Fibroblast of the aortic adventitia (primary cell): ENCODE measurements at places on chromosomes 16 and 17.

DNA sequence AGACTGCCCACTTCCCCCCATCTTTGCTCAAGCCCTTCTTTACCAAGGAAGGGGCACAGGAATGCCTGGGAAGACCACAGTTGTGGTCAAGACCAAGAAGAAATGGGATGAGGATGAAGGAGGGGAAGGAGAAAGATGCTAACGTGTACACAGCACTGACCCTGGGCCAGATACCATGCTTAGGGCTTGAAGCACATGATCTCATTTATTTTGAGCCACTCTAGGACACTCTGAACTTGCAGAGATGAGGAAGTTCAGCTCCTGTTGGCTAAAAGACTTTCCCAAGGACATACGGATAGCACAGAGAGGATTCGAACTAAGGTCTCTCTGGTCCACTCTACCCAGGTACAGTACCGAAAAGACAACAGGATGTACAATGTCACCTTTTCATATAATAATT lies 42.6 kb downstream of the PIK3R5 start:
- no peak for DNase-seq

- DNase-seq = no peak
Measured at GRCh38 chr17:69547230-69547629, 132.7 kb downstream of the MAP2K6 start.

- DNase-seq = no peak
Measured at GRCh38 chr17:63698381-63698885, 1.5 kb downstream of the LIMD2 start.

DNA sequence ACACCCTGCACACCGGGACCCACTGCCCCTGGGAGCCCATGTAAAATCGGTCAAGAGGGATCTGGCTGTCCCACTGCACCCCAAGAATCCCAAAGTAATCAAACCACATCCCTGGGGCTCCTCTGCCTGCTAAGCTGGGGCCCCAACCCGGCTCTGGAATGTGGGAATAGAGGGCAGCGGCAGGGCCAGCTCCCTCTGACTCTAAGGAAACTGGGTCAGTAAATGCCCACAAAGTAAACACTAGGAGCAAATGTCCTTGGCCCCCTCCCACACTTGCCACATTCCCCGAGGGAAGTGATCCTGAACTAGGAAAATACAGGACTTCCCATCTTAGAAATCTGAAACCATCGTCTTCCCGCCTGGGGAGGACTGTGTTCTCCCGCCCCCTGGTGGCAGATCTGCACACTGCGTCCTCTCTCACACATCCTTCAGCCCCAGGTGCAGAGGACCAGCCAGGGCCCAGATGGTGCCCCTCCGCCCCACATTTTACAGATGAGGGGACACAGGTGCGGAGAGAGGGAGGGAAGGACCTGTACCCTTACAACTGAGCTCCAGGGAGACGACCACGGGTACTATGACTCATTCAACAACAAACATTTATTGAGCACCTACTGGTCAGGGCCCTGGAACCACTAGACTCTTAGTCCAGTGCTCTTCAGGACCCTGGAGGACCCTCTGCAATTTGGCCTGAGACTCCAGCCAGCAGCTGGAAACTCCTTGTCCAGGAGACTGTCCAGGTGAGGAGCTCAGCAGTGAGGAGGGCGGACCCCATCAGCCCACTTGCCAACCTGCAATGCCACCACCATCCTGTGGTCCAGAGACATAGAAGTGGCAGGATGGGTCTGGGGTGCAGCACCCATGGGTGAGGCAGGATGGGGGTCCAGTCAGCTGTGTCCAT lies 10.1 kb downstream of the P3H4 start:
- DNase-seq = peak; percentile 79

GRCh38 chr17:19345486-19346350 lies 16.8 kb downstream of the B9D1 start:
- no peak for DNase-seq

- no peak for DNase-seq
Measured at GRCh38 chr16:79994418-79994817, 393.9 kb upstream of the MAF start.

- no peak for DNase-seq
Measured at GRCh38 chr16:70809392-70810060, 8.6 kb upstream of the VAC14 start.

- no peak for DNase-seq
Measured at GRCh38 chr17:77817953-77818352, 140.6 kb upstream of the TNRC6C start.

- DNase-seq = no peak
Measured at GRCh38 chr16:17964196-17964595, 372.3 kb downstream of the NPIPA8 start.

DNA sequence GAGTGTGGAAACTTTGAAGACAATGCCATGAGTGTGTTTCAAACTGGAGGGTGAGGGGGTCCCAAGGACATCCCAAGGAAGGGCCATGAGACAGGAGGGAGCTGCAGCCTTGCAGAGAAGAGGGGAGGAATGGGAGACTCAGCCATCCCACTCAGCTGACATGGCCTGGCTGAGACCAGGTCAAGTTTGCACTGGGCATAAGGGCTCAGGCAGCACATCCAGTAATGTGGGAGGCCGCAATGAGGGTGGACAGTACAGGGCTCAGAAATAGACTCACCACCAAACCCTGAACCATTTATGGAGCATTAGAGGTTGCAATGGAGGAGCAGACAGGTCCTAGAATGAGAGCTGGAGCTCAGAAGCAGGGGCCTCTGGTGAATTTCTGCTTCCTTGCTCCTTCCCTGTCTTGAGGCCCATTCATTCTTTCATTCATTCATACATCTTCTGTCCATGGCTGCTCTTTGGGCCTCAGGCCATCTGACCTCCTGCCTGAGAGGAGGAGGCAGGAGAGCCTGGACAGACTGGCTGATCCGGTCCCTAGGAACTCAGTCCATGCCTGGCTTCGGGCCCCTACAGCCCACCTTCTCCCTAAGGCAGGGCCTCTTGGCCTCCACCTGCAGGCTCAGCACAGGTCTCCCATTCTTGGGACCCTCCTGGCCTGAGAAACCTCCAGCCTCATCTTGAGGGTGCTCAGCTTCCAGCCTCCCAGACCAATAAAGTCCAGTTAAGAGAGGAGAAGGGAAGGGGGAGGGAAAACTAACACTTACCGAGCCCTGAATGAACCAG lies 70.5 kb upstream of the CDH5 start:
- DNase-seq = no peak

DNA sequence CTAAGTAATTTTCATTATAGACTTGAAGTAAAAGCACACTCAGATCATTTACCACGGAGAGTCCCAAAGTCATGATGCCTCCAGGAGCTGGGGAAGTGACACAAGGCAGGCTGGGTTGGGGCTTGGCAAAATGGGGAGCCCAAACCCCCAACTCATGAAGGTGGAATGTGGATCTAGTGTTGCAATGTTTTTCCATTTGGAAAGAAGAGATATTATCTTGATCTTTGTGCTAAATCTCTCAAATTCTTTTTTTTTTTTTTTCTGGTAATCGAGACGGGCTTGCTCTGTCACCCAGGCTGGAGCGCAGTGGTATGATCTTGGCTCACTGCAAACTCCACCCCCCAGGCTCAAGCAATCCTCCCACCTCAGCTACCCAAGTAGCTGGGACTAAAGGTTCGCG lies 7.5 kb upstream of the KCNG4 start:
- DNase-seq = no peak

DNA sequence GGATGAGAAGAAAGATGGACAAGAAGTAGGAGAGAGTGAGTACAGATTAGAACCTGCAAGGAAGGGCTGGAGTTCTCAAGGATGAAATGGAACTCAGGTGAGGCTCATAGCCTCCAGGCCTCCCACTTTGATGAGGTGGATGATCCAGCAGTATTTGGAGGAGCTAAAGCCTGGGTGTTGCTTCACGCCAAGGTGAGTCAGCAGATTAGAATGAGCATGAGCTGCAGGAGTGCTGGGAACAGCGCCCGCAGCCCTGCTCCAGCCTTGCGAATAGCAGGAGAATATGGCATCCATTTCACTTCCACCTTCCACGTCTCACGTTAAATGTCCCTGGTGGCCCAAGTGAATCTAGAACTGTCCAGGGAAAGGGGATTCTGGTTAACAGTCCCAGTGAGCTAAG lies 94.4 kb upstream of the CPHXL start:
- DNase-seq = no peak

GRCh38 chr17:34354637-34355036 lies 1.6 kb upstream of the CCL13 start:
- DNase-seq = peak; percentile 16

DNA sequence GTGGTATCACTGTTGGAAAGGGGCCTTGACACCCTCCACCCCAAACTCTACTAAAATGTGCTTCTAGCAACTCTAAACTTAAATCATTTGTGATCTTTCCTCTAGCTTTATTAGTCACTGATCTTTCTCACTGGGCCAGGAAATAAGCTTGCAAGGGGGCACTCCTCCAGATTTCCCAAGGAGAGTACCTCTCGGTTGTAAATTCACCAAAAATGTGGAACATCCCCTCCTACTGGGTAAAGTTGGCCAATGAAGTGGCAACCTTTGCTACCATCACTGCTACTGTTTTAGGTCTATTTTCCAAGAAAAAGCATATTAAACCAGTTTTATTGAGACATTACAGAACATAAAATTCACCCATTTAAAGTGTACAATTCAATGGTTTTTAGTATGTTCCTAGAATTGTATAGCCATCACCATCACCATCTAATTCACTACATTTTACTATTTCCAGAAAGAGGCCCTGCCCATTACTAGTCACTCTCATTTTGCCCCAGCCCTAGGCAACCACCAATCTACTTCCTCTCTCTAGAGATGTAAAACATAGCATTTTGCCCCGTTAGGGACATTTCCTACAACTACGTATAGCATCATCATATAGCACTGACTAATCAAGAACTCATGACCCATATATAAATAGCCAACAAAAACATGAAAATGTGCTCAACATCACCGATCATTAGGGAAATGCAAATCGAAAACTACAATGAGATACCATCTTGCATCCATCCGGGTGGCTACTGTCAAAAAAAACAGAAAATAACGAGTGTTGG lies 44.6 kb upstream of the ADCY9 start:
- DNase-seq = peak; percentile 32

- peak; percentile 51 for DNase-seq
Measured at GRCh38 chr17:1865252-1866037, 35.6 kb downstream of the RPA1 start.

DNA sequence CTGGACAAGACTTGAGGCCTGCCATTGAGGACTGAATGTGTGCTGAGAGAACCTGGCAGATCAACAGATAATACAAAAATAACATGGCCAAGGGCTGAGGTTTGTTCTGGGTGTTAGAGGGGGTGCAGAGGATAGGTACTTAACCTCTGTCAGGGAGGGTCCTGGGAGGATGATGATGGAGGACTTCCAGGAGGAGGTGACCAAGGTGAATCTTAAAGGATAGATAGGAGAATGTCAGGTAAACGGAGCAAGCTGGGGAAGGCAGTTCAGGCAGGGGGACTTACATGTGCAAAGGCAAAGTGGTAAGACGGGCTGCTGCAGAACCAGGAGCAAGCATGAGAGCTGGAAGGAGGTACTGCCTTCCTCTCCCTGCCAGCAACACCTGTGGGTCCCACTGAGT lies 119.8 kb upstream of the PLCG2 start:
- no peak for DNase-seq

DNA sequence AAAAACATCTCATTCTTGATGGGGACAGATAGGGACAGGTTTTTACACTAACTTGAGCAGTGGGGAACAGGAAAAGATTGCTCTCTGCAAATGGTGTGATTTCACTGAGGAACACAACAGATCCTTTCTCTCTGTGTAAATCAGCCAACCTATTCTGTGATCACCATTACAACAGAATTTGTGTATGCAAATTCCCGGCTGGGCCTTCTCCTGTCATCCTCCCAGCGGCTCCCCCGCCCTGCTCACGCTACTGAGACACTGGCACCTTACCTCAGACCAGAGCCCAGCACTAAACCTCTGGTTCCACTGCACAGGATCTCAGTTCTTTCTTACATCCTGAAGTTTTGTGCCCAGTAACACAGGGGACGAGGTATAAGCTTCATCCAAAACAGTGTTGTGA lies 97.0 kb upstream of the FA2H start:
- no peak for DNase-seq
